ENCODE measurements at places on chromosomes 16 and 17.

DNA sequence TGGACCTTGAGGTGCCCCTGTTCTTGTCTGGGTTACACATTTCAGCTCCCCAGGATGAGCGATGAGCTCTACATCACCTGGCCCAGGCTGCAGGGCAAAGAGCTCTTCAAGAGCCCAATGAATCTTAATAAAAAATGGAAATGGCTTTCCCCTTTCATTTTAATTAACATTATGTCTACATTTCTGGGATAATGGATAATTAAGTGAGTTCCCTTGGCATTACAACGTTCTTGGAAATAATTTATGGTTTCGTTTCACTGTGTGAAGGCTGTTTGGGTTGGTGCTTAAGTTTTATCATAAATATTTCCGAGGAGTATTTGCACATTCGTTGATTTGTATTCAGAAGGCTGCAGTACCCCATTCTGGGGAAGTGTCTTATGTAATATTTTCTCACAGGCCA is 678.3 kb upstream of the EEF2KMT start:
- DNase-seq: no peak

DNA sequence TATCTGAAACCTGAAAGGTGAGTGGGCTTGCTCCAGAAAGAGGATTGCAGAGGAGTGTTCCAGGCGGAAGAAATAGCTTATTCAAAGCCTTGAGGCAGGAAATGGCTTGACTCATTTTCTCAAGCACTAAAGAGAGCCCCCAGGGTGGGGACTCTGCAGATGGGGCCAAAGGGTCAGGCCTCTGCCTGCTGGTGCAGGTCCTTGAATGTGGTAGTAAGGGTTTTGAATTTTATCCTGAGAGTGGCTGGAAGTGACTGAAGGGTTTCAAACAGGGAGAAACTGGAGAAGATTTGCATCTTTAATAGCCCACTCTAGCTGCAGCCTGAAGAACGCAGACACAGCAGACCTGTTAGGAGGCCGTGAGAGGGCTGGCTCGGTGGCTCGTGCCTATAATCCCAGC is 144.4 kb downstream of the CCT6B start:
- no peak for DNase-seq

GRCh38 chr17:70484496-70484895 is 315.2 kb downstream of the KCNJ2 start:
- no peak for DNase-seq

- DNase-seq: no peak
Observed at GRCh38 chr17:82314727-82315605, 2.4 kb downstream of the CD7 start.

DNA sequence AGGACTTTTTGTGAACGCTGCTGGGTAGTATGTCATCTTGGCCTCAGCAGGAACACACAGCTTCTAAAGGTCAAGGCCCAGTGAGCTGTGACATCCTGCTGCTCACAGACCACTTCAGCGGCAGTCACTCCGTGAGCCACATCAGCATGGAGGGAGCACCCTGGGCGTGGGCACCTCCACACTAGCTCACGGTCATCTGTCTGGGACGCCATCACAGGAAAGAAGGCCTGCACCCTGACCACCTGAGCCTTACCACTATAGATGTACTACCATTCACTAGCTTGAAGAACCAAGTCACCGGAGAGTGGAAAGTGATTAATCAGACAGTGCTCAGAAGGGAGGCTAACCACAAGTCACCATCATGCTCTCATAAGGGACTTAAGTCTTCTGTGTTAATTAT is 3.3 kb downstream of the AXIN1 start:
- no peak for DNase-seq

DNA sequence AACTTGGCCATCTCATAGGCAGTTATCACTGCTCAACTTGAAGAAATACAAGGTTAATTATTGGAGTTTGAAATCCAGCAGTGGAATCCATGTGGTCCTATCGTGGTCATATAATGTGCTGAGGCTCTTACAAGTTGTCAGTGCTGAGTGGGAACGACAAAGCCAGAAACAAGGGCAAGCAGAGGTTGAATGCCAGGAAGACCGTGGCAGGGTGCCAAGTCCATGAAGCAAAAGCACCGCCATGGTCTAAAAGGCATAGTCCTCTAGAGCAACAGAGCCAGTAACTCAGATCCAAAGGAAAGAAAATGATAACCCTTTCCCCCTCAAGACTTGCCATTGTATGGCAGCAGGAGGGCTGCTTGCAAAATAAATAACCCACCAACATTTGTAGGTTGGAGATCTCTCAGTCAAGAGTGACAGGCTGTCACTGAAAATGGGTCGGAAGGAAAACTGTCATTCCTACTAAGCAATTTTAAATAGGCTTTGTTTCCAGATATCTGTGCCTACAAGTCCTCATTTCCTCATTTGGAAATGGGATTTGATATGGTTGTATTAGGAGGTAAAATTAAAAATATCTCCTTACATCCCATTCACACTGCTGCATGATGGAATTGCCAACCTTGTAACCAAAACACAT is 36.4 kb upstream of the HSBP1 start:
- no peak for DNase-seq

DNA sequence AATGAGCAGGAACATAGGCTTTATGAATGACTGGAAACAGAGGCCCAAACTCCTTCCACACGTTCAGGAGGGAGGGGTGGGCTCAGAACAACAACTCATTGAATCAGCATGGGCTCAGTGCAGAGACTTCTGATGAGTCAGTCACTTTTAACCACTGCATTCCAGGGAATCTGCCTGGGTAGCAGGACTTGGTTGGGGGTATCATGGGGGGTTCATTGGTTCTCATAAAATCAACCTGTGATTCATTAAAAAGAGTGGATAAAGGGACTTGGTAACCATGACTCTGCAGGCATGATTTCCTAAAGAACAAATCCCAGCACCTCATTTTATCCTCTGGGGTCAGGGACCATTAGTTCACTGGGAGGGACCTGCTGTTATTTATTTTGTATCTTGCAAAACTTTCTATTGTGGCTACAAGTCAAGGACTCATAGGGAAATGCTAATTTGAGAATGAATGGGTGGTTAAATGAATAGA is 13.8 kb downstream of the ITGB3 start:
- DNase-seq: no peak

GRCh38 chr16:58024486-58025350 is 836 bp upstream of the MMP15 start:
- no peak for DNase-seq

- DNase-seq: peak; percentile 93
Observed at GRCh38 chr17:78970834-78971755, 8.6 kb downstream of the LGALS3BP start.

GRCh38 chr17:61996916-61997605 is 68.0 kb downstream of the MED13 start:
- no peak for DNase-seq

- DNase-seq: no peak
Observed at GRCh38 chr17:41393826-41394225, 3.6 kb downstream of the KRT31 start.

DNA sequence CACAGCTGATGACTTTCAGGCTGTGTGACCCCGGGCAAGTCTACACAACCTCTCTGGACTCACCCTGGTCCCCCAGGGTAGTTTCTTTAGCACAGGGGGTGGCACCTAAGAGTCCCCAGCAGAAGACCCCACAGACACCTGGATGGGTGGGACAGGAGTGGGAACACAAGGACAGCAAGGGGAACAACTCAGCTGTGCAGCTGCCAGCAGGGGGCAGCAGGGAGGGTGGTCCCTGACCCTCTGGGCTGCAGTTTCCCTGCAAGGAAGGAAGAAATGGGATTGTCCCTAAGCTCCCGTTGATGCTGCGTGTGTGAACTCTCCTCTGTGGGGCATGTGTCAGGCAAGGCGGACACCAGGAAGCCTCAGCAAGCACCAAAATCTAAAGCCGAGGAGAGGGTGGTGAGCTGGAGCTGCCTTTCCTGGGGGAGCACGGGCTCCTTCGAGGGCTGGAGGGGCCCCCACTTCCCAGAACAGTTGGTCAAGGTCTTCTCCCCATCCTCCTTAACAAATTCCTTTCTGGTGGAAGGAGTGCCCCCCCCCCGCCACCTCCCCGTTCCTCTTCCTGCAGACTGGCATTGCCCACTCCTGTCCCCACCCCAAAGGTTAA is 24.1 kb upstream of the CDH5 start:
- no peak for DNase-seq

GRCh38 chr17:45436161-45436560 is 3.5 kb upstream of the ARHGAP27 start:
- DNase-seq: no peak

- DNase-seq: no peak
Observed at GRCh38 chr16:53085931-53086421, 31.2 kb downstream of the CHD9 start.

- DNase-seq: no peak
Observed at GRCh38 chr16:89971495-89972243, 23.1 kb downstream of the DEF8 start.

DNA sequence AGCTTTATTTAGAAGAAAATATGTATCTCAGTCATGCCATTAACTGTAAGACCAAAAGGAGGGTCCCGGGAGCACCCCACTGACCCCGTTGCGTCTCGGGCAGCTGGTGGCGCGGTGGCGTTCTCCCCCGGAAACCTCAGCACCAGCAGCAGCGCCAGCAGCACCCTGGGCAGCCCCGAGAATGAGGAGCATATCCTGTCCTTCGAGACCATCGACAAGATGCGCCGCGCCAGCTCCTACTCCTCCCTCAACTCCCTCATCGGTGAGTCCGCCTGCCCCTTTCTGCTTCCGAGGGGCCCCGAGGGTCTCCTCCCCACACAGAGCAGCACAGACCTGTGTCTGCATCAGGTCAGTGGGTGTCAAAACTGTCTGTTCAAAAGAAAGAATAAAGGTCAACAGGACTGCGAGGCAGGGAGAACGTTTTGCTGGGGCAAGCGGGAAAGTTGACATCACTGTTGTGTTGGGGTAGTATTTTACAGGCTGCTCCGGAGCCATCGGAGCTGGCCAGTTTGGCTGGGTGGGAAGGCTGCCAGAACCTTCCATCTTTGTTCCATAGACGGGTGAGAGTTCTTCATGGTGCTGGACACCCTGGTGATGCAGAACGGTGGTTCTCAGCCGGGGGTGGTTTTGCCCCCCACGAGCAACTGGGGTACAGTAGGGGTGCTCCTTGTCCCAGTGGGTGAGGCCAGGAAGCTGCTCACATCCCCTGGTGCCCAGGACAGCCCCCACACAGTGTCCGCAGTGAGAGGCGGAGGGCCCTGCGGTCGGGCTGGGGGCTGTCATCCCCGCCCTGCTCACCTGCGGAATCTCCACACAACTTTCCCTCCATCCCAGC is 97.8 kb upstream of the CHMP6 start:
- no peak for DNase-seq

GRCh38 chr17:39740357-39741111 is 2.8 kb downstream of the GRB7 start:
- peak; percentile 32 for DNase-seq

- no peak for DNase-seq
Observed at GRCh38 chr16:52114379-52114778, 432.6 kb downstream of the TOX3 start.

DNA sequence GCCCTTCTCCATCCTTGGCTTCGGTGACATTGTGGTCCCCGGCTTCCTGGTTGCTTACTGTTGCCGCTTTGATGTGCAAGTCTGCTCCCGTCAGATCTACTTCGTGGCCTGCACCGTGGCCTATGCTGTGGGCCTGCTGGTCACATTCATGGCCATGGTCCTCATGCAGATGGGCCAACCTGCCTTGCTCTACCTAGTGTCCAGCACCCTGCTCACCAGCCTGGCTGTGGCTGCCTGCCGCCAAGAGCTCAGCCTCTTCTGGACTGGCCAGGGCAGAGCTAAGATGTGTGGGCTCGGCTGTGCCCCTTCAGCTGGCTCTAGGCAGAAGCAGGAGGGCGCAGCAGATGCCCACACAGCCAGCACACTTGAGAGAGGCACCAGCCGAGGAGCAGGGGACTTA is 1.5 kb downstream of the SPPL2C start:
- no peak for DNase-seq

DNA sequence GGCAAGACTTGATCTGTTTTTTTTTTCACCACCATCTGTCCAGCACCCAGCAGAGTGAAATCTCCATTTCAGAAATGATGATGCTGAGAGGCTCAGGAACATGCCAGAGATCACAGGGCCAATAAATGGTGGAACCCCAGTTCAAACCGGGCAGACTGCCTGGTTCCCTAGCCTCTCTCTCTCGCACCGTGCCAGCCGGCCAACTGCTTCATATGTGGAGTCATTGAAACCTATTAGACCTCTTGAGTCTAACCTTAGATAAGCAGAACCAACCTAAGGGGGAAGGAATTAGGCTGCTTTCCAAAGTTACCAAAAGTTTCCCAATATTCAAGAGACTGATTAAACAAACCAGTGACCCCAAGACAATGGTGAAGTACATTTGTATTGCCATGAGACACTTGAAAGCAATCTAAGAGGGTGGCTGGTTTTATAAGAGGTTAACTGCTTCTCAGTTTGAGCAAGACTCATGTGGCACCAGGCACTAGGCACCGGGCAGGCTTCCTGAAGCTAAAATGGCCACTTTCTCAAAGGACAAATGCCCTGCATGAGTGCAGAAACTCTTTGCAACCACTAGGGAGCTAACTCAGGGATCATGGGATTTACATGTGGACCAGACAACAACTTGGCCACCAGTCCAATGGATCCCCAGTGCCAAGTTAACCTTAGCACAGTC is 18.4 kb downstream of the TOX3 start:
- no peak for DNase-seq

GRCh38 chr17:32917081-32917480 is 10.9 kb upstream of the TMEM98 start:
- DNase-seq: no peak

GRCh38 chr16:2026461-2027023 is at the start of gene NHERF2:
NHERF2 (plus strand) TSS chr16:2026902; CDS start chr16:2027006, 104 bp downstream.
- no peak for DNase-seq

DNA sequence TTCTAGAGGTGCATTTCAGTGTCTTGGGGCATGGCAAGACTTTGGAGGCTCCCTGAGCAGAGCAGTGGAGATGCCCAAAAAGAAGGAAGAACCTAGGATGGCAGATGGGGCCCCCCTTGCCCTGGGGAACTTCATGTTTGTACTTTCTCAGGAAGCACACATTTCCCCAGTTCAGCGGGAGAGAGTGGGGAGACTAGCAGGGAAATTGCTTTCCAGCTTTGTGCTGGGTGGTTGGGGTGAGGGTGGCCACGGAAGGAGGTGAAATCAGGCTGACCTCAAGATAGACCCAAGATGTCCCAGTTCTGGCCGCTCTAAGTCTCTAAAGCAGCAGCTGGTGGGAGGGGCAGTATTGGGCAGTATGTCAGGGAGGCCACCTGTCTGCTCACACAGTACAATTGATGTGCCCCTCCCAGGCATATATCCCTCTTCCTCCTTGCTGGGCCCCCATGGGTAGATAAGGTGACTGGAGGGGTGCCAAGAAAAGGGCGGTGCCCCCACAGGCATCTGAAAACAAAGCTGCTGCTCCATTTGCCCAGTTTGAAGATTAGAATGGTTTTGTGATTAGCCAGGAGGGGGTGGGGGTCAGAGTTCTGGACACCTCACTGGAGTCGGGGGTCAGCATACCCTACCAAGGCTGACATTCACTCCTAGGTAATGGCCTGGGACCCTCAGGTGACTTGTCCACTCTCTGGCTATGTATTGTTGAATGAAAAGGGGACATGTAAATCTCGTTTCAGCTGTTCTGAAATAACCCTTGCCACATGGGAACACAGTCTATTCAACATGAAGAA is 17.1 kb upstream of the NAGLU start:
- DNase-seq: no peak

GRCh38 chr17:50181144-50181543 is 15.3 kb downstream of the SGCA start:
- DNase-seq: no peak

All from omental fat pad (tissue), 4 donors.